ENCODE measurements at places on chromosomes 7 and 10.

- no peak for DNase-seq
These were observed 55.5 kb downstream of the VWA2 start for GRCh38 chr10:114294549-114294948.

DNA sequence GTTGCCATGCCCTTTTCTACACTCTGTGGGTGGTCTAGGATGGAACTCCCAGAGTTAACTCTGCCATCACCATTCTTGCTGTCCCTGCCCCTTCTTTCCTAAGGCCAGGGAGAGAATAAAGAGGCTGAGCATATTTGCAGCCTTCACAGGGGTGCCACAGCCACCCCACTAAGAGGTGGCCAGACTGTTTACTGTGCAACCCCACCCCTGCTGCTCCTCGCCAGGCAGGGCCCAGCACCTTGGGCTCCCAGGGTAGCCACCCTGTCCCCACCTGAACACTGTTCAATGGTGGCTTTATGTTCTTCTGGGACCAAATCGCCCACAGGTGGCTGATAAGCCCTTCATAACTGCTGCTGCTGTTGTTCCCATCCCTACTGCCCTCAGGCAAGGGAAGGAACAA is 198.9 kb downstream of the SNX13 start:
- no peak for DNase-seq

GRCh38 chr7:142412551-142413193 is 154.8 kb upstream of the PRSS58 start:
- DNase-seq: no peak

DNA sequence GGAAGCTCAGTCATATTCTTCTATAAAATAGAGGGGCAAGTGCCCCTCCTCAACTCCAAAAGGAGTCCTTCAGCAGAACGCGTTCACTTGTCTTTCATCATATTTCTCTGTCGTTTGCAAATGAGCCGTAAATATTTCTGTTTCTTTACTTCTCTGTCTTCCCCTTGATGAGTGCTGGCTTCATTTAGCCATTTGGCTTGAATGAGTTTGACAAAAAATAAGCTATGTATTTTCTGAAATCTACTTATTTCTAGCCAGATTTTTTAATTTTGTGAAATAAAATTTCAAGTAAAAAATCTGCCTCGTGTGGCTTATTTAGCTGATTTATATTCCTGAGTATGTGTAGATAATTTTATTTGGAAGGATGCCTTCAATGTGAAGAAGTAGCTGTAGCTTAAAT is 170.8 kb upstream of the DGKB start:
- DNase-seq: no peak

DNA sequence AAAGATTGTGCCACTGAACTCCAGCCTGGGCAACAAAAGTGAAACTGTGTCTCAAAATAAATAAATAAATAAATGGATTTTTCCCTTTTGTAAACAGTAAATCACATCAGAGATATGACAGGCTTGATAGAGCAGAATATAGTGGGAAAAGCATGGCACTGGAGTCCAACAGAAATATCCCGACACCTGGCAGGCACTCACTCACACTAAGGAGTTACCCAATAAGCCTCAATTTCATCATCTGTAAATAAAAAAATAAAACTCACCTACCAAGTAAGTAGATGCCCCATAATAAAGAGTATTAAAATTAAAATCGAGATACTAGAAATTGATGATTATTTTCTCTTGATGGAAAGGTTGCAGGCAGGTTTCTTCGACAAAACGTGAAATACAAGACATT is 1.7 kb downstream of the ATE1 start:
- DNase-seq: no peak

- no peak for DNase-seq
These were observed 225.4 kb downstream of the TCERG1L start for GRCh38 chr10:131086094-131086493.

- no peak for DNase-seq
These were observed 65.1 kb downstream of the ZRANB1 start for GRCh38 chr10:125006921-125007426.

DNA sequence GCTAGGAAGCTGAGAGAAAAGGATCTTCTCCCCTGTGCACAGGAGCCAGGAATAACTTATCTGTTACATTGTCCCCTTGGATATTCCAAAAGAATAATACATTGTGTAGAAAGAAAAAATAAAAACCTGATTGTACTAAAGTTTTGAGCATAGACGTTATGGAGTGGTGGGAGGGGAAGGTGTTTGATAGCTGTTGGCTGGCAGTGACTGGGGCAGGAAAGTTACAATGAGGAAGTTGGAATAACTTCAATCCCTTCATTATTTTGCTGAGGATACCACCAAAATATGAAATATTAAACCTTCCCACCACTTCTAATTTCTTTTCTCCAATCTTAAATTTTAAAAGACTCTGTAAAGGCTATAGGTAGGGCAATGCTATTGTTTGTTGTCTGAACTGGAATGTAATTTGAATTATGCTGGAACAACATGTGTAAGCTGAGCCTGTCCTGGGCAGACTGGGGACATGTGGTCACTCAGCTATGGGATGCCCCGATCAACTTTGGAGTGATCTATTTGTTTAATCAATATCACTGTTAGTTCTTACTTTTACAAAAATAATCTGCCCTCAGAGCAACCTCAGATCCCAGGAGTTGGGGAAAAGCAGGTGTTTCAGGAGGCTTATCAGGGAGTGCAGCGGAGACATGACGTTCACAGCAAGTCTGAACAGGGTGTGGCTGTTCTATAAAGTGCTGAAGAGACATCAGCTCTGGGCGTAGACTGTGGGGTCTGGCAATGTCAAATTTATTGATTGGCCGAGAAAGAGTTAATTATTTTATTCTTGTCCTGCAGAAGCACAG is 20.8 kb downstream of the CYP3A43 start:
- no peak for DNase-seq

- DNase-seq: no peak
These were observed 4.7 kb upstream of the PLXDC2 start for GRCh38 chr10:19811540-19811939.

All from SK-N-MC (cell line).